ENCODE measurements at places on chromosomes 12 and 14.

- DNase-seq, result peak; percentile 4
Observed at GRCh38 chr12:59431266-59431665, 164.6 kb upstream of the SLC16A7 start.

- no peak for DNase-seq
Observed at GRCh38 chr12:56477521-56478225, 9.3 kb downstream of the SPRYD4 start.

GRCh38 chr12:92434607-92435025, 268.2 kb upstream of the PLEKHG7 start:
- DNase-seq, result no peak

DNA sequence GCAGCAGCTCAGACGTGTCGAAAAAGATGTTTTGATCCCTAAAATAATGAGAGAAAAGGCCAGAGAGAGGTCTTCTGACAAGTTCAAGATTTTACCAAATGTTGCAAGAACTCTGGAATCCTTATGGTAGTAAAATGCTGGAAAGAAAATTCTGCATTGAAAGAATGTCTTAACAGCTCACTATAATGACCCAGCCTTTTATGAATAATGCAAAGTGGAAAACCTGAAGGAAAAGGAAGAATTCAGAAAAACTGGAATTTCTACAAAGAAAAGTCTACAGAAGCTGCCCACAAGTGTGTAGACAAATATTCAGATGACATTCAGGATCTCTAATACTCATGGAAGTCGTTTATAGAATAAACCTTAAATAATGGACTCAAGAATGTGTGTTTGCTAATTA, 1.8 kb upstream of the CCDC88C start:
- no peak for DNase-seq

DNA sequence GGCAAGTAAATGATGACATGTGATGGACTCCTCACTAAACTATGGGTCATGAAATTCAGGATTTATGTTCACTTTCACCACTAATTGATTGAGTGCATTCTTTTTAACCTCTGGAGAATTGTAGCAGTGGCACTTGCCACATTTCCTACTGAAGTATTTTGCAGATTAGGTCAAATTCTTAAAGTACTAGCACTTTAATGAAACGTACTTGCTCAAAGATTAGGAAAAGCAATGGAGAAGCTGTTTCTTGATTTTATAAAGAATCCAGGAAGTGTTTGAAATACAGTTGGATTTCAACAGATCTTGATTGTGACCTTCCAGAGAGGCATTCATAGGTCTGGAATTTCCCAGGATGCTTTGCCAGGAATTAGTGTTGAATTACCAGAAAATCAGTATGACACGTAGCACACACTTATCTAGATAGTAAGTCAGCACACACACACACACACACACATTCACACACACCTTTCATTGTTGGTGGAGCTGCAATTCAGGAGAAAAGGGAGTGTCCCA, 162.6 kb downstream of the MYRFL start:
- no peak for DNase-seq

- no peak for DNase-seq
Observed at GRCh38 chr14:90774316-90774715, 41.9 kb downstream of the TTC7B start.

GRCh38 chr14:71594821-71595220, 337.4 kb upstream of the RGS6 start:
- DNase-seq, result no peak

DNA sequence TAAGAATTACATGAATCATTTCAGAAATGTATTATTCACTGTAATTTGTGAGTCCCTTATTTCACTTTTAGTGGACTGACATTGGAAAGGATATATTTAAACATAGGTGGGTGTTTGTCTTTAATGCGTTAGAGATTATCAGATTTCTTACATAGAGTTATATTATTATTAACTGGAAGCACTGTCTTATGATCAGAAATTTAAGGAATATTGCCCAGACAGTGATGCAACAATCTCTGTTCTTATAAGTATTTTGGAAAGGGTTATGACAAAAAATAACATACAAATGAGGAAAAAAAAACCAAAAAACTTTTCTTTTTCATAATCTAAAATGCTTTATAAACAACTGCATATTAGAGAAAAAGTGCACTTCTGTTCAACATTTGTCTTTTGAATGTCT, 836.6 kb downstream of the SLC6A15 start:
- DNase-seq, result no peak

DNA sequence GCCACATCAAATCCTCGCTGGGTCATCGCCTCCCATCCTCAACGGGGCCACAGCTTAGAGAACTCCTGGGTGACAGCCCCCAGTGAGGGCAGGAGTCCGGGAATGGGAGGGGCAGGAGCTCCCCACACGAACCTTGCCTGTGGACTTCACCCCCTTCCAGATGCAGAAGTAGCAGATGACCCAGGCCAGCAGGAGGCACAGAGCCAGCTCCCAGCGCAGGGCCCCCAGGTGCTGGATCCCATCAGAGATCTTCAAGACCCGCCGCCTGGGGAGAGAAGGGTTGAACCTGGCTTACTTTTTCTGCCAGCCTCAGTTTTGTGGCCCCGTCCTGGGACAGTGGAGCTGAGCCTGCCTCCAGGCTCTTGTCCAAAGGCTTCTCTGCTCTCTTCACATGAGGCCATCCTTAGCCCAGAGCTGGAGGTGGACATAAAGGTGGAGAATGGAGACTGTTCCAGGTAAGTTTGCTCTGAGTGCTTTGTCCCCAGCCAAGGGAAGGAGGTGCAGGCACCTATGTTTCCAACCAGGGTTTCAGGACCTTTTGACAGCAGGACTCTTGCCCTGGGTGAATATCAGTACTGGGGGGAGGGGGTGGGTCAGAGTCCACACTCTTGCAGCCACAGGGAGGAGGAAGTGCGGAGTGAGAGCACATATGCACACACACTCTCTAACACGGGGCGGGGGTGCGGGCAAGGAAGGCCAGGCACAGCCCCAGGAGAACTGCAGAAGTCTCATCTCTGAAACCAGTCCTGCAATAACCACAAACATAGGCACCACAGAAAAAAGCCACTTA, 23.3 kb upstream of the SLC6A12 start:
- DNase-seq, result no peak

GRCh38 chr12:10941916-10942607, 3.0 kb upstream of the TAS2R14 start:
- DNase-seq, result no peak

DNA sequence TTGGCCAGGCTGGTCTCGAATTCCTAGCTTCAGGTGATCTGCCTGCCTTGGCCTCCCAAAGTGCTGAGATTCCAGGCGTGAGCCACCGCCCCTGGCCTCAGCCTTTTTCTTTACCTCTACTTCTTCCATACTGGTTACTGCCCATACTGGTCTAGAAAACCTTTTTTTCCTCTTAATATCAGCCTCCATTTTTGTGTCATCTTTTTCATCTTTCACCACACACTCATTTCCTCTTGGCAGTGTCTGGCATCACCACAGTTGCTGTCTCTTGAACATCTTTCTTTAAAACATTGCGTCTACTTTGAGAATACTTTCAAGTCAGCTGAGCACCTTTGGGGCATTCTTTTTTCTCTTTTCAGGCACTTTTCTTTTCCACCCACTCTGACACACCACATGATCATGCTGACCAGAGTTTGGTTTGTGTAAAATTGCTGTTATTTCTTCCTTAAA, 32.7 kb downstream of the DDX47 start:
- DNase-seq, result no peak

DNA sequence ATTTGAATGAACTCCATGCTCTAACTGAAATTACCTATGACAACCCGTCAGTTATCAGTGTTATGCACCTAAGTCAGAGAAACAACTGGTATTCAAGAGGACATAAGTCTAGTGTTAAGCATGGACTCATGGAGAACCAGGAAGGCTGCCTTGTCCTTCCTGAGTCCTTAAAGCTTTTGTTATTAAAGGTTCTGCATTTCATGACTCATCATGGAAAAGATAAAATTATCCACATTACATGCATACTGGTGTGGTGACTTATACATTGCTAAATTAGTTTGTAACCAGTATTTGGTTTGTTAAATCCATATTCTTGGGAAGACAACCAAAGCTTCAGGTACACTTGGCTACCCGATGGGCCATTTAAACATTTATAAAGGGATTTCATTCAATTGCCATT, 6.5 kb upstream of the OR4E1 start:
- no peak for DNase-seq

DNA sequence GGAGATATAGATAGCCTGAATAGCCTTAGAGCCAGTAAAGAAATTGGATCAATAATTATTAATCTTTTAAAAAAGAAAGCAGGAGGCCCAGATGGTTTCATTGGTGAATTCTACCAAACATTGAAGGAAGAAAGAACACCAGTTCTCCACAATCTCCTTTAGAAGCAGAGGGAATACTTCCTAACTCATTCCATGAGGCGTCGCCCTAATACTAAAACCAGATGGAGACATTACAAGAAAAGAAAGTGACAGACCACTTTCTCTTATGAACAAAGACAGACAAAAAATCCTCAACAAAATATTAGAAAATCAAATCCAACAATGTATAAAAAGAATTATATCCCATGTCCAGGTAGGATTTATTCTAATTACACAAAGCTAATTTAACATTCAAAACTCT, 362.6 kb downstream of the BCAT1 start:
- no peak for DNase-seq

DNA sequence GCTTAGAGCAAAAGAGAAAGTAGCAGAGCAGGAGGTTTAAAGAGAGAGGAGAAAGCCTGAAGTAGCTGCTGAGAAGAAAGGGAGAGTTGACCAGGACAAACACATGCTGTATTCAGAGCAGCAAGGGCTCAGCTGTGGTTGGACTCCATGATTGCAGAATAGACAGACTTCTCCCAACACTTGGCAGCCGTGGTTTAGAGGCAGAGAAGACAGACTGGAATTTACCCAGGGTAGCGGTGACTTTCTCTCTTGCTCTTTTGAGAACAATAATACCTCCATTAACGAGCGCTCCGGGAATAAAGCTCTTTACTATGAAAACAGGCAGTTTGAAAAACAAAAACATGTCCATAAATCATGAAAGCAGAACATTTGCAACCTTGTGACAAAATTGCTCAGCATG, 21.4 kb upstream of the IGF1 start:
- DNase-seq, result no peak

GRCh38 chr12:75323663-75324062, 6.5 kb downstream of the CAPS2 start:
- DNase-seq, result no peak

DNA sequence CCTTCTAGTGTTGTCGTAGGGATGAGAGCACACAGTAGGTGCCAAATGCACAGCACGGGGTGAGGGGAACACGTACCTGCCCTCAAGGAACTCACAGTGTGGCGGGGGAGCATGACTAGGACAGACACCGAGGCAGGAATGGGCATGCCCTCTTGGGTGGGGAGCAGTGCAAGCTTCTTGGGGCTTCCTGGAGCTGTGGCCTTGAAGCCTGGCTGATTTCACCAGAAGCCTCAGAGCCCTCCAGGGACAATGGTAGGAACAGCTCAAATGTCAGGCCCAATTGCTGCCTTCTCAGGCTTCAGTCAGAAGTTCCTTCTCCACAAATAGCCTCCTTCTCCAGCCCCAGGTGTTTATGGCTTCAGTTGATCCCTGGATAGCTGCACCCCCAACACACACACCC, 43.4 kb downstream of the TEAD4 start:
- no peak for DNase-seq

DNA sequence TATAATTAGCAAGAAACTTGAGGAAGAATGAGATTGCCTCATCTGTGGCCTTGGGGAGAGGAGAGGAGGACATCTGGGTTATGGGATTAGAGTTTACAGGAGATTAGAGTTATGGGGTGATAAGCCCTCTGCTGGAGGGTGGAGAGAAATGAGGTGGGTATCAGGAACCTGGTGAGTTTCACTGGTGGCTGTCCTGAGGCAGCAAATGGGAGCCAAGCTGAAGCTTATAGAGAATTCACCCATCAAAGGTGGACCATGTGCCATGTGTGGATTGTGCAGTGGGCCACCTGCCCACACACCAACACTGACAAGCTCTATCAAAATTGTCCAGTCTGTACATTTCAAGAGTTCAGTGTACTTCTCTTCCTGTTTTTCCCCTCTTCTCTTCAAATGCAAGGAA, 135.3 kb downstream of the AEBP2 start:
- no peak for DNase-seq

DNA sequence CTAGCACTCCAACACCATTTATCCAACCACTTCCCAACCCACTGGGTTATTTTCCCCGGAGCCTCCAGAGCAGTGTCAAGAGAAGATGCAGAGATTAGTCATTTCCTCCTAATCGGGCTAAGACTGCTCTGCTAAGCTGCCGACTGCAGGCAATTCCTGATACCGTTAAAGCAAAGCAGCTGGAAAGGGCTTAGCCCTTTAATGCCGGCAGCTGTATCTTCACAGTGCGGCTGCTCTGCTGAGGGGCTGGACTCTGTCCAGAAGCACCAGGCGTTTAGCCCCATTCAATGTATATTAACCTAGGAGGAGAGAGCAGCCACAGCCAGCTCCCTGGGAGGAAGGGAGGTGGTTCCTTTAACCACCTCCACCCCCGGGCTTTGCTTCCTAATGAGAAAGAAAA, 11.1 kb downstream of the AQP6 start:
- DNase-seq, result no peak

Measured in hypothalamus (tissue), 51 donors.